ENCODE measurements at places on chromosomes 11 and 22.

DNA sequence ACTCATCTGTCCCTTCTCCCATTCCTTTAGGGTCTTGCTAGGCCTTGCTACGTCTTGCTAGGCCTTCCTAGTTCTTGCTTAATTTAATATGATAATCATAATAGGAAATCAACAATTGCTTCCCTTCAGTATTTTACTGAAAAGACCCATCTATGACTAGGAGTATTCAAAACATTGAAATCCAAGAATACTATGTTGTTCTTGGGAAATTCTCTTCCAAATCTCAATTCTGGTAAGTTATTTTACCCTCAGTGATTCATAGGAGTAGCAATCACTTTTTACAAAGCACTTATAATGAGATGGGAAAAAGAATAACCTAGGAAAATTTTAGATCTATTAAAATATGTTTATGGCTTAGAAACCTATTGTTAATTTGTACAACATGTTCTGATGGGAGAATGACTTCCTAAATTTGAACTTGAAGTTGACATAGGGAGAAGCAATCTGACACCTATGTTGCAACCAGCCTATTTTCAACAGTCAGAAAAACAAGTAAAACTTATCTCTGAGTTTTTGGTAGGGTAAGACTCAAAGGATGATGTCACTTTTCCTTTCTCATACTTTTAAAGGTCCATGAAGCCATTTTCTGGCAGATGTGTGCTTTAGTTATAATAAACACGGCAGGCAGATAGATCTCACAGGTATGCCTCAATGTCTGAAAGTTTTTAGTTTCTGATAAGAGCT, 29.5 kb upstream of the HIPK3 start:
- no peak for DNase-seq

GRCh38 chr11:2886191-2886894, 768 bp upstream of the CDKN1C start:
- peak; percentile 85 for DNase-seq

DNA sequence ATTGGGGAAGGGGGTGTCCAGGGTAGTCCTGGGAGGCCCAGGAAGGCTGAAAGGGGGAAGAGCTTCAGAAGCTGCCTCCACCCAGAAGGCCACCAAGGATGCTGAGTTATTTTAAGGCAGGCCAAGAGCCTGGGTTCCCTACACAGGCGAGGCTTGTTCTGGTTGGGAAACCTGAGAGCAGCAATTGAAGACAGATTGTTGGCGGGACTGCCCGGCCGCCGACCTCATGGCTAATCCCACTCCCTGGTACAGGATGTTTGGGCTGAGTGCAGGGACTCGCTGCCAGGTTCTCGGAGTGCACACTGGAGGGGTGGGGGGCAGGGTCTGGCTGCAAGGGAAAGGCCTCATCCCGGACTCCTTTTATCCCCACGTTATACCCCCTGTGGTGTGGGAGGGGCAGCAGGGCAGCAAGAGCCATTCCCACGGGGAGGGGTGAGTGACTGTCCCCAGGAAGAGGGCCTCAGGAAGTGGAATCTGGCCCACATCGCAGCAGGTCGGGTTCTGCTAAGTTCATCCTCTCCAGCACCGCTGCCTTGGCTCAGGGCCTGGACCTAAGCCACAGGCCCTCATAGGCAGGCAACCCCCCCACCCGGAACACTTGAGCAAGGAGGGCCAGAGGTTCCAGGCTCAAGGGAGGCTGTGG, 43.6 kb upstream of the PRR5 start:
- peak; percentile 59 for DNase-seq

- no peak for DNase-seq
Measured at GRCh38 chr11:19984048-19984742, 176.1 kb downstream of the DBX1 start.

GRCh38 chr11:5288906-5289550, 12.7 kb downstream of the OR51B4 start:
- DNase-seq = no peak

- DNase-seq = no peak
Measured at GRCh38 chr22:48556751-48557150, 1270.9 kb downstream of the BRD1 start.

DNA sequence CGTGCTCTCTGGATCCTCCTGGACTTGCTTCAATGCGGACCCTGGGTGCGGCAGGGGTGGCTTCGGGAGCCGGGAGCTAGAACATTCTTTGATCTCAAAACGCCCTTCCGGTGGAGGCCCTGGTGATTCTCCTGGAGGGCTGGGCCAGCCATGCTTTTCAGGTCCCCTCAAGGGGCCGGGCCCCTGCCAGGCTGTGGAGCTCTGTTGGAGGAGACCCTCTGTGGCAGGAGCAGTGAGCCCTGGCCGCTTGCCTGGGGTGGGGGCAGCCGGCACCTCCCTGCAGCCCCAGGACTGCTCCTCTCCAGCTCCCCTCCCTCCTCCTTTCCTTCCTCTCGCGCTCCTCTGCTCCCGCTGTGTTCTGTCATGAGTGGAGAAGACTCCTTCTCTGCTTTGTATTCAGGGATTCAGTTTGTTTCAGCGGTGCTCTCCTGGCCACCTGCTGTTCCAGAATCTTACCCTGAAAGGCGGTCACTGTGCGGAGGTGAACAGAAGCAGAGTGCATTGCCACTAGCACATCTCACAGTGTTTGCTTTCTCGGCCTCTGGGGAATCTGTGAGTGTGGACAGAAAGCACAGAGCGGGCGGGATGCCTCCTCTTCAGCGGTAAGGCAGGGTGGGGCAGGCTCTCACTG, 289.1 kb downstream of the TBC1D22A start:
- peak; percentile 49 for DNase-seq

GRCh38 chr11:64371201-64371600, 12.2 kb downstream of the RPS6KA4 start:
- DNase-seq = no peak

DNA sequence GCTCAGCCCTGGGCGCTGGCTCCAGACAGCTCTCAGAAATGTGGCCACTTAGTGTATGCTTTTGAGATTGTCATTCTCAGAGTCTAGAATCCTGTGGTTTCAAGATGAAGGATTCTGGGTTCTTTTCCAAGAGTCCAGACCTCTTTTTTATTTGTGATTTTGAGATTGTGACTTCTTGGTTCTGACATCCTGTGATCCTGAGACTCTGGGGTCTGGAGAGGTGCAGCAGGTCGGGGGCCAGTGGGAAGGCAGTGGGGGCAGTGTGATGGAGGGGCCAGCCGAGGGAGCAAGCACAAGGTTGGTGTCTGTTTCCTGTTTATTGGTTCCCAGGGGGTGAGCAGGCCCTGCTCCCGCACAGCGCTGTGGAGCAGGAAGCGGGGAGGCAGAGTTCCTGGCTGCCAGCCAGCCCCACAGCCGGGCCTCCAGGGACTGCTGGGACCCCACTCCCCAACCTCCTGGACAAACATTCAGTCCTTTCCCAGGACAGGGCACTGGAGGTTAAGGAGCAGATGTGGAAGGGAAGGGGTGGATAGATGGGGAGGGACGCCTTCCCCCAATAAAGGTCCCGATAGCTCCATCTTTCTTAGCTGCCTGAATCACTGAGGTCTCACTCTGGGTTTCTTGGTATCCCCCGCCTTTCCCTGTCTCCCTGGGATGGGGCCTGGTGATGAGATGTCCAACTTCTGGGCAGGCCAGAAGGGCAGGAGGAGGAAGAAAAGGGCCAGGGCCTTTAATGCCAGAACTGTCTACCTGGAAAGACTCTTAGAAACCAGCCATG, 13.7 kb downstream of the ARHGEF17 start:
- DNase-seq = no peak

GRCh38 chr11:40170078-40170477, 1289.4 kb downstream of the LRRC4C start:
- no peak for DNase-seq

DNA sequence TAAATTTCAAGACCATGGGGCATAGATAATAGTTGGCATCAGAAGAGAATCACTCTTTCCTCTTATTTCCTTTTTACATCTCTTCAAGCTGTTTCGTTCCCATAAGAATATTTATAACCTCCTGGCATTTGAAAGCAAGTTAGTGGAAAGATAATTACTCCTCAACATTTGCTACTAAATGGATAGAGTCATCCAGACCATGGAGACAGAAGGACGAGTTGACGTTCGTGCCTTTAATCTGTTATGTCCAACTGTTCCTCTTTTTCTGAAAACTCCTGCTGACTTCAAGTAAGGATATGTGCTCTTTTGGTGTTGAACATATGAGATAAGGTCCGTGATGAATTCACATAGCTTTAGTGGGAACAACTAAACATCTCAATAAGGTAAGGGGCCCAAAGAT, 414.2 kb downstream of the LRRC4C start:
- DNase-seq = no peak

- no peak for DNase-seq
Measured at GRCh38 chr11:68564261-68564660, 103.7 kb downstream of the PPP6R3 start.

DNA sequence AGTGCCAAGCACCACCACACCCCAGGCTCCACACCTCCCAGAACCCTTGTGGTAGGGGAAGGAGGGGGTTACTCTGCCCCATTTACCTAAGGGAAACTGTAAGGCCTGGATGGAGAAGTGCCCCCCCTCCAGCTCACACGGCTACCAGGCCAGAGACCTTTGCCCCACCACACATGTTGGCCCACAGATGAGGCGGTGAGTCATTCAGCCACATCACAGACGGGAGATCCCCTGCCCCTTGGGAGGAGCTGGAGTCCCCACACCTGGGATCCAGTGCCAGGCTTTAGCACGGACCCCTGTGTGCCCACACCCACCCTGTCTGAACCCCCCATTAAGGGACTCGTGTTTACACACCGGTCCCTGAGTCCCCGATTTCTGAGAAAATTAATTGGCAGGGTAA, 24.9 kb downstream of the CDKN1C start:
- DNase-seq = no peak

GRCh38 chr11:69992943-69993694, 85.0 kb upstream of the ANO1 start:
- no peak for DNase-seq

GRCh38 chr11:48047616-48048015, 67.3 kb downstream of the PTPRJ start:
- no peak for DNase-seq

DNA sequence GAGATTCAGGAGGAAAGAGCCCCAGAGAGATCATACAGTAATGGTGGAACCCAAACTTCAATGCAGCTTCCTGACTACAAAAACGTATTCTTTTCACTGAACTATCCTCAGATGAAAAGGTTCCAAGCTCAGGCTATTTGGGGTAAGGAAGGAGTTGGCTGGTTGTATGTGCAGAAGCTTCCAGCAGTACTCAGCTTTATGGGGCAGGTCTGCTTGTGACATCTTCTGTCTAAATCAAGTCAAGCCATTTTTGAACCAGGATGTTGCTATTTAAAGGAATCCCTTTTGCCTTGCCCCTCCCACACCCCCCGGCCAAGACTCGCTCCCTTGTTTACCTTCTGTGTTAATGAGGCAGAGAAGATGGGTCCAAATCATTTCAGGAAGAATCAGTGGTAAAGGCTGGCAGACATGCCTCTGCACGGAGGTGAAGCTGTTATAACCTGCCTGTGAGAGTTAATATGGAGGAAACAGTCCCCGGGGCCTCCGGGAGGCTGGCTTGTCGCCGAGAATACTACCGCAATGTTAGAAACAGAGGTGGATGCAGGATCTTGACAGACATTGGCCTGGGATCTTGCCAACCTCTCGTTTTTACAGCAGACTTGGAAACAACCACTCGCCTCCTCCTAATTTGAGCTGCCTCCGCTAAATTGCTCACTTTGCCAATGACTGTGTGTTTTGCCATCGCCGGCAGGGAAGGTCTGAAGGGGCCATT, 45.4 kb downstream of the TIMP3 start:
- no peak for DNase-seq

DNA sequence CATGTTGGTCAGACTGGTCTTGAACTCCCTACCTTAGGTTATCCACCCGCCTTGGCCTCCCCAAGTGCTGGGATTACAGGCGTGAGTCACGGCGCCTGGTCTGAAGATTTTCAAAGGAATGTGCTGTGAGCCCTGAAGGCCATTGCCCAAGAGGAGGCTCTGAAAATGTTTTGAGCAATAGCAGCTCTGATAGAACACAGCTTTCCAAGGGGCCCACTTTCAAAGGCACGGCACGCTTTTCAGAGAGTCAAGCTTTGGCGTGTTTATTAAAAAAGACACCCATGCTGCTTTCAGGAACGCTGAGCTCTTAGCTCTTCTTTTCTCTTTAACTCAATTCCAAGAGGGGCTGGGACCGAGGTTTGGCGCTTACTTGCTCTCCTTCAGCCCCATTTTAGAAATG, 73.8 kb upstream of the CDON start:
- no peak for DNase-seq

- no peak for DNase-seq
Measured at GRCh38 chr11:79742176-79742575, 301.3 kb upstream of the TENM4 start.

- no peak for DNase-seq
Measured at GRCh38 chr11:109012991-109013390, 348.1 kb downstream of the DDX10 start.

- DNase-seq = no peak
Measured at GRCh38 chr11:11035331-11035730, 177.5 kb upstream of the ZBED5 start.

DNA sequence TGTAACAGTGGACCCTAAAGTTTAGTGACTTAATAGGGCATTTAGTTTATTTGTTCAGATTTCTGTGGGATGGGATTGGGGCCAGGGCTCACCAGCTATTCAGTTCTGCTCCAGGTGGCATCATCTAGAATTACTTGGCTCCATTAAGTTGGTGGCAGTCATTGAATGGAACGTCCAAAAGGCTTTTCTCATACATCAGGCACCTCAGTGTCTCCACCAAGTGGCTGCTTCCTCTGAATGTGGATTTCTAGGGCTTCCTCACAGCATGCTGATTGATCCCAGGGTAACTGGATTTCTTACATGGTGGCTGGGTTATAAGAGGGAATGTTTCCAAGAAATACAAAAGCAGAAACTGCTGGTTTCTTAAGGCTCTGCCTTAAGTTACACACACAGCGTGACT, 34.7 kb downstream of the USP47 start:
- DNase-seq = peak; percentile 26

- DNase-seq = no peak
Measured at GRCh38 chr22:41856469-41856868, 23.6 kb downstream of the SREBF2 start.

GRCh38 chr11:84501750-84502149, 1125.4 kb downstream of the DLG2 start:
- DNase-seq = no peak

DNA sequence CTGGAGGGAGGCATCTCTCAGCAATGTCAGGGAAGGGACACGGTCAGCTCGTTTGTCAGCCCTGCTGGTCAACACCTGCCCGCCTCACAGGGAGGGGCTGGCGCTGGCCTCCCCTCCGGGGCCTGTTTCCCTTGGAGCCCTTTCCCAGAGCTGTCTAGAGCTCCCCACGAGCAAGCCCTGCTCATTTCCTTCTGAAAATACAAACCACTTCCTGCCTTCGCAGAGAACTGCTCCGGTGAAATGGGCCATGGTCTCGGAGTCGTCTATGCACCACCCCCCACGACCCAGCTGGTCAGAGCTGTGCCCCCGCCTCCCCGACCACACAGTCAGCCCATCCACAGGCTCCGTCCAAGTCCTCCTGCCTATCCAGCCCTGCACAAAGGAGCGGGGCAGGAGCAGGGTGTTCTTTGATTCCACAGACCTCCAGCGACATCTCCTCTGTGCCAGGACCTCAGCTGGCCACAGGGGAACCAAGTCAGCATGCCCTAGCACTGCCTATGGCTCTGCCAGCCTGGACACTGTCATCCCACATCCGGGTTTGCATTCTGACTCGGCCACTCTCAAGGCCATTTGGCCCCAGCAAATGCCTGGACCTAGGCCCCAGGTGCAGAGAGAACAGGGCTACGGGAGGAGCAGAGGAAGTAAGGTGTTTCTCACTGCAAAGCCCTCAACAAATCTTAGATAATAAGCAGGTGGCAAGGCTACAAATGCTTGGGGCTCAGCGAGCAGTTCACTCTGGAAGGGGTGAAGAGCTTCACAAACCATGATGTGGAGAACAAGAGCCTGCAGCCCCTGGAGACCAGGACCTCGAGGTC, 82.1 kb upstream of the WNT11 start:
- no peak for DNase-seq

GRCh38 chr11:86418917-86419316, 44.2 kb downstream of the CCDC81 start:
- DNase-seq = peak; percentile 29

Data from neural progenitor cell (in vitro differentiated cells).